ENCODE measurements at places on chromosomes 5 and 9. TPM values are rescaled to one million over a fixed set of nuclear protein-coding genes. Genes with fewer than 3 reads are reported as not detected.

- DNase-seq = no peak
Measured at GRCh38 chr9:78577156-78577906, 280.4 kb downstream of the PSAT1 start.

APBA1 gene
- total RNA-seq = 5.6 TPM

- no peak for DNase-seq
Measured at GRCh38 chr5:181223729-181224389, 778 bp downstream of the TRIM41 start.

- DNase-seq = no peak
Measured at GRCh38 chr5:58462623-58463230, 2.8 kb upstream of the PLK2 start.

- DNase-seq = no peak
Measured at GRCh38 chr5:131139321-131139720, 25.7 kb downstream of the HINT1 start.

DNA sequence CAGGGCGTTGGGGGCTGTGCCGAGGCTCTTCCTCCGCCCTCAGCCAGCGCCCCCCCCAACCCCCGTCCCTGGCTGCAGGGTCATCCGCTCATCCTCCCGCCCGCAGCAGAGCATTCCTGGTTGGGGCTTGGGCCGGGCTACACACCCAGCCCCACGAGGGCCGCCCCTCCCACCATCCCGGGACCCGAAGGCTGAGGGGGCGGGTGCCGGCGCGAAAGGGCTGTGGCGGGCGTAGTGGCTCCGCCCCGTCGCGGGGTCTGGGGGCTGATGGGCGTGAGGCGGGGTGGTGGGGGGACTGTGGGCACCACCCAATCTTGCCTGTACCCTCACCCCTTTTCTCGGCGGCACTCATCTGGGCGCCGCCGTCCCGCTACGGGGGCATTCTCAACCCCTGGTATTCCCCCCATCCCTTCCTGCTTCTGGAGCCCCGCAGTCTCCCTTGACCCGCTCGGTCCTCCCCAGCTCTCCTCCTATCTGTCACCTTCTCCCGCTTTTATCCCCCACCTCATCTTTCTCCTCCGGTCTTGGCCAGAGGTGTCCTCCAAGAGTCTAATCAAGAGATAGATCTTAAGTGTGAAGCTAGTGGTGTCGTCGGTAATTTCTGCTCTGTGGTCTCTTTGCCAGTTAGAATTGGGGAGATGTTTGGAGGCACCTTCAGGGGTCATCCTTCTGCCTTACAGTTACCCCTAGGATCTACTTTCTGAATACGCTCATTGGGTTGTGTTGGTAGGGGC, 1.6 kb downstream of the FER start:
- DNase-seq = no peak

DNA sequence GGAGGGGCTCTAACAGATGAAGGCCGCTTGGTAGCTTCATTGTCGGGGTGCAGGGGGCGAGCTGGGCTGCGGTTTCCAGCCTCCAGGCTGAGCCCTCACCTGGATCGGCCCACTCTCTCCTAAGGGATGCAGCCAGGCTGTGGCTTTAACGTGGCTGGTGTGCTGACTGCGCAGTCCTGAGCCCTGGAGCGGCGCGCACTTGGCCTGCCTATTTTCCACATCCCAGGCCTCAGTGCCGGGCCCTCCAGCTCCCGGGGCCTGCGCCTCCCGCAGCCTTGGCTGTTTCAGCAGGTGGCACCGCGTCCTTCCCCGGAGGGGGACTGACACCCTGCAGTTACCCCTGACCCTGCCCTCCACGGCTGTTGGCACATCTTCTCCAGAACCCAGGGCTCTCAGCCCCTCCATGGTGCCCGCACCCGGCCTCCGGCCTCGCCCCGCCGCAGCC, 1.4 kb downstream of the RNU6ATAC start:
- no peak for DNase-seq
